ENCODE measurements at places on chromosomes 16 and 17.

- DNase-seq = no peak
Measured at GRCh38 chr16:54806378-54806777, 124.3 kb upstream of the IRX5 start.

DNA sequence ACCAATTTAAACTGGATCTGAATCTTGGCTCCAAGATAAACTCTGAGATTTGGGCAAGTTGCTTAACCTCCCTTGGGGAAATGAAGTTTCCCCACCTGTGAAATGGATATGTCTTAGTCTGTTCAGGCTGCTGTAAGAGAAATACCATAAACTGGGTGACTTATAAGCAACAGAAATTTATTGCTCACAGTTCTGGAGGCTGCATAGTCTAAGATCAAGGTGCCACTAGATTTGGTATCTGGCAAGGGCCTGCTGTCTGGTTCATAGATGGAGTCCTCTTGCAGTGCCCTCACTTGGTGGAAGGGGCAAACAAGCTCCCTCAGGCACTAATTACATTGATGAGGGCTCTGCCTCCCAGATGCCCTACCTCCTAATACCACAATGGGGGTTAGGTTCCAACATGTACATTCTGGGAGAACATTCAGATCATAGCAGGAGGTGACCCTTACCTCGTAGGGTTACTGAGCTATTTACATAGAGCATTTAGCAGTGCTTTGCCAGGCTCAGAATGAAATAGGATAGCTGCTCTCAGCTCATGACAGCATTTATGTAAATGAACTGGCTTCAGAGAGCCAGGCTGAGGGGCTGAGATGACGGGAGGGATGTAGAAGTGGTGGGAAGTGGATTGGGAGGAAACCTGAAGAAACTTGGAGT is 83.9 kb downstream of the SPECC1 start:
- no peak for DNase-seq

- DNase-seq = no peak
Measured at GRCh38 chr16:28616636-28617035, 6.8 kb upstream of the SULT1A1 start.

DNA sequence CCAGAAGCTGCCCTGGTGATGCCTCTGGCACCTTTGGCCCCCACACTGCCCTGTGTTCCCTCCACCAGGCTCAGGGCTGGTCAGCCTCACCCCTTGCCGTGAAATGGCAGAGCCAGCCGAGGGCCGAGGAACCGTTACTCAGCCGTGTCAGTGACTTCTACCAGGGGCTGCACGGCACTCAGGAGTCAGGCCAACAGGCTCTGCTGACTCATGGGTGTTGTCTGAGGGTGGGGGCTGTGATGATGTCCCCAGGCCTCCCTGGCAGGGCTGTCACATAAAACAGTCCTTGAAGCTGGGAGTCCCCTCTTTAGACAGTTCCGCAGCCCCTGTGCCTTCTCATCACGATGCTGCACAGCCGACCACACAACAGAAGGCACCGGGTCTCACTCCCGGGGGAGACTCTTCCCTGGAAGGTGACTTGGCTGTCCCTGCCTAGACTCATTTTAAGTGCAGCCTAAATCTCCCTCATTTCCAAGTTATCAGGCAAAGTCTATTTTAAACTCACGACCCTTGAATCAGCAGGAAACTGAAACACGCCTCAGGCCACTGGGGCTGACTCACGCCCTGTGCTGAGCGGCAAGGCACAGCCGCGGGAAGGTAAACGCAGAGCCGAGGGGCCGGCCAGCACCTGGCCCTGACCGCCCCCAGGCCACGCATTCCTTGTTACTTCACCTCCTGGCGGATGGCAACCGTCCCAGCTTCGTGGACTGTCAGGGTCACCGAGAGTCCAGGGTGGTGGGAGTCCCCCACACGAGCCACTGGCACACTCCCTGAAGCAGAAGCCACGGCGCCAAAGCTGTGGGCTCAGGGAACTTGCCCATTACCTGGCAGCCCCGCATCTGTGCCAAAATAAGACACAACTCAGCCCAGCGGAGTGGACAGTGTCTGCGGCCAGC is 102.6 kb downstream of the ZNF778 start:
- no peak for DNase-seq

DNA sequence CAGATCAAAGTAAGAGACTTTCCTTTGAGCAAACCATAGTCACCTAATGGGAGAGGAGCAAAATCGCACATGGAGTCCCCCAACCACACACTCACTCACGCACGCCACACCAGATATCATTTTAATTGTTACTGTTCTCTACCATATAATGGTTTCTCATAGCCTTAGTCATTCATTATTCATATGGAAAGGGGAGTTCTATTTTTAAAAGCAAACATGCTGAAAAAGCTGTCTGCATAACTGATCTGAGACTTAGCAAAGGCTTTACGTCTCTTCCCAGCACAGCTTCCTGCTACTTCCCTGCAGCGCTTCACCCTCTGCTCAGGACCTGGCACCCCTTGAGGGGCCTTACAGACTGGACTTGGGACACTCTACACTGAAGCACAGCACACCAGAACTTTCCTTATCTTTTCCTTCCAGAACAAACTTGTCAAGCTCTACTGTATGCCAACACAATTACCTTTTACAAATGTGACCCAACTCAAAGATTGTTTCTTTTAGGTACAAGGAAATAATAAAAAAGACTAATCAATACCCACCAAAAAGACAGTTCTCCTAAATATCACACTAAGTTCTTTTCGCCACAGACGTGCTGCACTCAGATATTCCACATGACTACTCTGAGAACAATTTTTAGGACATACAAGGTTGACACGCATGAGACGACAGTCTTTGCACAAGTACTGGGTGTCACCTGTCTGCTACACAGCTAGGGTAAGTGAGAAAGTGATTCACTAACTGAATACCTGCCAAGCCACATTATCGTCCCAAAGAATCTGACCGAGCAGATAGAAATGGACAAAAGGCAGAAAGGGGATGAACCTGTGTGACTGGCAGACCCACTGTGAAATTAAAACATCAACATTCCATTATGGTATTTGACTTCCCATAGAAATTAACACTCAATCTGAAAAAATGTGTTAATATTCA is 21.5 kb downstream of the SRP68 start:
- no peak for DNase-seq

DNA sequence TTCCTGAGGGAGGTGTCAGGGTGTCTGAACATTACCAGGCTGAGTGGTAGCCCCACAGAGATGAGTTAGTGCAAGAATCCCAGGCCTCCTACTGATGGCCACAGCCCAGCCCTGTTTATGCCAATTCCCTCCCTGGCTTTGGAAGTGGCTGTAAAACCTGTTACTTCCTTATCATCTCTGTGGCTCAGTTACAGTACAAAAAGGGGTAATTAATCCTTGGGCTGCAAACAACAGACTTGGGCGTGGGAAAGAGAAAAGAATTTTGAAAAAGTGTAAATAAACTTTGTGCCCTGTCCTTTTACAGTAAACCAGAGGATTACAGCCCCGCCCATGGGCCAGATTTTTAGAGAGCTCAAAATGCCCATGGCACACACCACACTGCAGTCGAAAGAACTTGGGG is 73.1 kb upstream of the AXIN2 start:
- DNase-seq = no peak

DNA sequence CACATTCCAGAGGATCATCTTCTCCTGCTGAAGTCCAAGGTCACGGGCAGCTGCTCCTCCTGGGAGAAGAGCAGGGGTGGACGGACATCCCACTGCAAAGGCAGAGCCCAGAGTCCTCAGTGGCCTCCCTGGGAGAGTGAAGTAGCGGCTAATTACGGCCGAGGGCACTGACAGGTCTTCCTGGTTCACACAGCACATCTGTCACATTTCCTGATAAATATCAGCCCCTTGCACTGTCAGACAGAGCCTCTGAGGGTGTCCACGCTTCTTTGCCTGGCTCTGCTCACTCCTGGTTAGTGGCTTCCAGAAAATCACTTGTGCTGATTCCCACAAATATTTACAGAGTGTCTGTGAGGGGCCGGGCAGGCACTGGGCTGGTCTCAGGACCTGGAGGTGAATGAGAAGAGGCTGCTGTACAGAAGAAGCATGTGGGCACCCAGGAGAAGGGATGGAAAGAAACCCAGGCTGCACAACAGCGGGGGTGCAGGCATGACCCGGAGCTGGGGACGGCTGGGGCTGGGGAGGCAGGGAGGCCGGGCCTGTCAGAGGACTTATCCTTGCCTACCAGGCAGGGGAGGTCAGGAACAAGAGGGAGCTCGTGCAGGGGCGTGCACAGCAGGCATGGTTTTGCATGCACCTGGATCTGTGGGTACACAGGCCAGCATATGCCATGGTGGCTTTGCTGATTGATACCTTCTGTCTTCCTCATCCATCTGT is 258.2 kb upstream of the TNRC6C start:
- no peak for DNase-seq

GRCh38 chr16:69019811-69020210 is 85.6 kb upstream of the HAS3 start:
- no peak for DNase-seq
